GM12865 (cell line): ENCODE measurements at places on chromosomes 13 and 19.
A peak's percentile ranks its signal among the peaks of the same experiment; 100 is the strongest.

GRCh38 chr13:95247852-95248251, 53.4 kb downstream of the ABCC4 start:
- no peak for DNase-seq

DNA sequence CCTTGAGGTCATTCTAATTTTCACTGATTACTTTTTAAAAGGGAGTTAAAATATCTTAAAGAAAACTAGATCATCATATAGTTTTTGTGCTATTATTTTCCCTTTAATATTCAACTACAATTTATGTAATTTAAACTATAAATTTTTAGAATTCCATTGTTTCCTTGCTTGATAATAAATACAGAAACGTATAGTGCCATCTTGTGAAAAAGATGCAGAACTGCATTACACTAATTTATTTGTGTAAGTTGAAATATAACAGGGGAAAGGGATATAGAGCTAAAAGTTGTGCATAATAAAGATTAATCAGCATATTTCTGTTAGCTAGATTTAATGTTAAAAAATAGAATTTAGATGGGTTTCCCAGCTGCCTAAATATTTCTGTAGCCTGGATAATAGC, 61.5 kb upstream of the TDRD3 start:
- no peak for DNase-seq

DNA sequence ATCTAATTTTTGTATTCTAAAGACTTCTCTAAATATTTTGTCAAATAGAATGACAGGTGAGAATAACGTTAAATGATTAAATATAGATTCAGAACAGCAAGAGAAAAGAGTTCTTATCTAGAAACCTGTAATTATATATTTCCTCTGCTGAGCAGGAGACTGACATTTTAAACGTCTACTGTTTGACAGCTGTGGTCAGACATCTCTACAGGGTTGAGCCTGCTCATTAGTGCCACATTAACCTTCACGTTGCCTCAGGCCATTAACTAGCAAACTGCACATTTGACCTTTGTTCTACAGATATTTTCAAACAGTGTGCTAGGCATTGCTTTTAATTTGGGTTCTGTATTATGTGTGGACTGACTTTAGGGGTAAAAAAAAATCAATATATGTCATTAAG, 347.5 kb downstream of the GPC5 start:
- DNase-seq = no peak

- DNase-seq = no peak
Observed at GRCh38 chr13:72963762-72964161, 95.0 kb upstream of the KLF5 start.

GRCh38 chr13:91318886-91319285, 28.6 kb upstream of the MIR17HG start:
- no peak for DNase-seq

- DNase-seq = no peak
Observed at GRCh38 chr13:65808061-65808460, 1422.1 kb downstream of the PCDH9 start.

DNA sequence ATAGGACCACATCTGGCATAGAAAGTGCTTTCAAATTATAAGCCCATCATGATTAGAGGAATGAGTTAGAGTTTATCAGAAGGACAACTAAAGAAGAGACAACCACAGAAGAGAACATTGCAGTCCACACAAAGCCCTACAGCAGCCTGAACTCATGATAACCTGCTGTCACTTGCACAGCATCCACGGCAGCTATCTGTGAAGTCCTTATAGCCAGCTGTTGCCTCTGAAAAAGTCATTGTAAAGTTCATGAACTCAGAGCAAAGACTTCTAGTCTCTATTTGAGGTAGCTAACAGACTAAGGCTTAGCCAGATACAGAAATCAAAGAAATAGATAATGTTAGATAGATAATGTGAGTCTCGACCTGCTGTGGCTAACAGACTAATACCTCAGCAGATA, 450.0 kb downstream of the KLF5 start:
- no peak for DNase-seq

DNA sequence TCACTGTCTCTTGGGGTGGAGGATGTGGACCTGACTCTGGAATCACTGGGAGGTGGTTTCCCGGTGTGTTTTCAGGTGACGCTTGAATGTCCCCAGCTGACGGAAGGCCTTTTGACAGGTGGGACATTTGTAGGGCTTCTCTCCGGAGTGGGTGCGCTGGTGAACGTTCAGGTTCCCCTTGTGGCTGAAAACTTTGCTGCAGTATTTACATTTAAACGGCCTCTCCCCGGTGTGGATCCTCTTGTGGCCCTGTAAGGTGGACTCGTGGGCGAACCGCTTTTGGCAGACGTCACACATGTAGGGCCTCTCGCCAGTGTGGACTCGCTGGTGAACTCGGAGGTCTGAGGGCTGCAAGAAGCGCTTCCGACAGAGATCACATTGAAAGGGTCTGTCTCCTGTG, 7.8 kb downstream of the ZSCAN5B start:
- DNase-seq = peak; percentile 0

DNA sequence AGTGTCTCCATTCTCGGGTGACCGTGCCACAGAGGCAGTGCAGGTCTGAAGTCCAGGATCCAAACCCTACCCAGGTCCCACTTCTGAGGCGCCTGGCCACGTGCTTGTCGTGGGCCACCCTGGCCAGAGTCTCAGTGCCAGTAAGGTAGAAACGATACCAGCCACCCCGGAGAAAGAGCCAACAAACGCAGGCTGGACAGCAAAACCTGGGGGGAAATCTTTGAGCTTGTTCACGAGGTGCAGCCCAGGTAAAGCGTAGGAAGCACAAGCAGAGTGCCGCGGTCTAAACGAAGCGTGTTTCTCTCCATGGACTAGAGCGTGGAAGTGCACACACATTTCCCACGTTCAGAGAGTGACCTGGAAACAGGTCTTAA, 95.6 kb downstream of the ATP11A start:
- DNase-seq = no peak

- DNase-seq = no peak
Observed at GRCh38 chr13:30734439-30734838, 904 bp upstream of the ALOX5AP start.

GRCh38 chr13:108902405-108903155, 273.2 kb downstream of the MYO16 start:
- DNase-seq = no peak

GRCh38 chr19:7550987-7551761, 15.7 kb downstream of the PNPLA6 start:
- DNase-seq = peak; percentile 50

- no peak for DNase-seq
Observed at GRCh38 chr13:23763318-23763717, 125.9 kb downstream of the MIPEP start.

DNA sequence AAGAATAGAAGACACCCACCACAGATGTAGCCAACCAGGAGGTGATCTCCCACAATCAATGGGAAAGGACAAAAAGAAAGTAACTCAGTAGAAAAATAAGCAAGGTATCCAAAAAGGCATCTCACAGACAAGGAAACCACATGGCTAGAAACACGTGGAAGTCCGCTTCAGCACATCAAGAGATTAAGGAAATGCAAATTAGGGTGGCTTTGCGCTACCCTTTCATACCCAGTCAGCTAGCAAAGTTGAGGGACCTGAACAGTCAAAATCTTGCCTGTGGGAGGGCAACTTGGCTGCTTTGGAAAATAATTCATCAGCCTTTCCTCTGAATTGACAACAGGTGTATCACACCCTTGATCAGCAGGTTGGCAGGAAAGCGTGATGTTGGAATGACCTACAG, 11.6 kb upstream of the UQCR11 start:
- DNase-seq = no peak

DNA sequence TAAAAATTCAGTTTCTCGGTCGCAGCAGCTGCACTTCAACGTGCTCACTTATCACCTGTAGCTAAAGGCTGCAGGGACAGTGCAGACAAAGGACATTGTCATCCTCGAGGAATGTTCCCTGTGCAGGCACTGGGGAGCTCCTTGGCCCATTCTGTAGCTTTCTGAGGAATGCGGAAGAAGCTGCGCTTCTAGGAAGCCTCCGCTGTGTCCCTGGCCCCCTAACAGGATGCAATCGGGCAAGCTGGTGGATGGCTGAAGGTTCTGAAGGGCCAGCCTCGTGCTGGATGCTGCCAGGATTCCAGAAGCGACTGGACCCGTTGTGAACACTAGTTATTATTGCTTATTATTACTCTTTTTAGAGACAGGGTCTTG, 8.1 kb downstream of the ANO8 start:
- DNase-seq = no peak

- DNase-seq = no peak
Observed at GRCh38 chr19:44816301-44816700, 7.4 kb downstream of the BCAM start.
